A673 (cell line): ENCODE measurements at places on chromosomes 7 and 10.
A peak's percentile ranks its signal among the peaks of the same experiment; 100 is the strongest.

GRCh38 chr10:28587970-28588290 is 55.0 kb downstream of the WAC start:
- H3K4me3 ChIP-seq: no peak overlapping the region
- peaks cover 26% of the 10 kb centered on the region for H3K4me1 ChIP-seq
- peak overlapping the region; percentile 55 for H3K27ac ChIP-seq
- no peaks in the 10 kb centered on the region for H3K27me3 ChIP-seq
- H3K36me3 ChIP-seq: peaks cover 69% of the 10 kb centered on the region

GRCh38 chr10:79270466-79271246 is 76.6 kb upstream of the PPIF start:
- DNase-seq: no peak
- peaks cover 24% of the 10 kb centered on the region for H3K4me1 ChIP-seq
- no peaks in the 10 kb centered on the region for H3K27me3 ChIP-seq
- H3K4me3 ChIP-seq: no peak overlapping the region
- peak overlapping the region; percentile 16 for H3K27ac ChIP-seq
- no peaks in the 10 kb centered on the region for H3K36me3 ChIP-seq

GRCh38 chr7:151964951-151965350 is 8.7 kb downstream of the GALNTL5 start:
- H3K36me3 ChIP-seq: no peaks in the 10 kb centered on the region
- no peaks in the 10 kb centered on the region for H3K4me1 ChIP-seq
- DNase-seq: no peak

GRCh38 chr7:108525327-108525984 is 479 bp downstream of the PNPLA8 start:
- DNase-seq: peak; percentile 88
- peak overlapping the region; percentile 94 for H3K27ac ChIP-seq
- H3K36me3 ChIP-seq: no peaks in the 10 kb centered on the region
- H3K4me1 ChIP-seq: peaks cover 13% of the 10 kb centered on the region

- no peak overlapping the region for H3K27ac ChIP-seq
- no peaks in the 10 kb centered on the region for H3K36me3 ChIP-seq
- H3K4me3 ChIP-seq: no peak overlapping the region
- no peaks in the 10 kb centered on the region for H3K27me3 ChIP-seq
Observed at GRCh38 chr10:103044942-103045489, 126.9 kb downstream of the CNNM2 start.

DNA sequence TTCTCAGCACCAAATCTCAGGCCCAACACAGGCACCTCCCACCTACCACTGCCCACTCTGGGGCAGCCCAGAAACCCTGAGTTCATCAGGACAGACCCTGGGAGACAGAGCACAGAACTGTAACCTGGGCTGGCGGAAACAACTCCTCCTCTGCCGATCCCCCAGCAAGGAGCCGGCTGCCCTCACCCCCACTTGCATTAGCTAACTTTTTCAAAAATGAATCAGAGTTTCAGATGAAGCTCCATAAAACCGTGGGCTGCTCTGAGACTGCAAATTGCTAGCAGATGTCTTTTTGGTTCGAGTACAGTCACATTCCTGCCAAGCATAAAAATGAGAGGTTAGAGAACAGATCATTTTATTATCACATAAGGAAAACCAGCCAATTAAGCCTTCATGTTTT is 93.4 kb upstream of the PARD3 start:
- H3K27ac ChIP-seq: peak overlapping the region; percentile 70
- peaks cover 40% of the 10 kb centered on the region for H3K4me1 ChIP-seq
- no peak overlapping the region for H3K4me3 ChIP-seq

GRCh38 chr7:101644879-101645278 is 15.8 kb upstream of the MYL10 start:
- H3K4me1 ChIP-seq: no peaks in the 10 kb centered on the region
- H3K4me3 ChIP-seq: no peak overlapping the region
- DNase-seq: no peak
- H3K36me3 ChIP-seq: no peaks in the 10 kb centered on the region
